ENCODE measurements at places on chromosomes 5 and 9.
A peak's percentile ranks its signal among the peaks of the same experiment; 100 is the strongest.

DNA sequence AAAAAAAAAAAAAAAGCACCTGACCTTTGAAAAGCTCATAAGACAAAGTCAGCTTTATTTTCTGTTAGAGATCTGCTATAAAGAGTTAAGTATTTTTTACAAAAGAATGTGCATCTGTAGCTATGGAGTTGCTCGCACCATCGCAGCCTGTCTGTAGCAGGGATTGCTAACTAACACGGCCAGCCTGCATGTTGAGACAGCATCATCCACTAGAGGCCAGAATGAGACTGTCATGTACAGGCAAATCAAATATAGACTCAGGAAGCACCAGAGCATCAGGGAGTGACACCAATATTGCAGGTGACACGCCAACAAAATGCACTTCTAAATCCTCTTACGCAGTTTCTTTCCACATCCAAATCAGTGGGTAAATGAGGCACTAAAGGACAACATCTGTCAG, 136.3 kb upstream of the RASEF start:
- DNase-seq = peak; percentile 19

DNA sequence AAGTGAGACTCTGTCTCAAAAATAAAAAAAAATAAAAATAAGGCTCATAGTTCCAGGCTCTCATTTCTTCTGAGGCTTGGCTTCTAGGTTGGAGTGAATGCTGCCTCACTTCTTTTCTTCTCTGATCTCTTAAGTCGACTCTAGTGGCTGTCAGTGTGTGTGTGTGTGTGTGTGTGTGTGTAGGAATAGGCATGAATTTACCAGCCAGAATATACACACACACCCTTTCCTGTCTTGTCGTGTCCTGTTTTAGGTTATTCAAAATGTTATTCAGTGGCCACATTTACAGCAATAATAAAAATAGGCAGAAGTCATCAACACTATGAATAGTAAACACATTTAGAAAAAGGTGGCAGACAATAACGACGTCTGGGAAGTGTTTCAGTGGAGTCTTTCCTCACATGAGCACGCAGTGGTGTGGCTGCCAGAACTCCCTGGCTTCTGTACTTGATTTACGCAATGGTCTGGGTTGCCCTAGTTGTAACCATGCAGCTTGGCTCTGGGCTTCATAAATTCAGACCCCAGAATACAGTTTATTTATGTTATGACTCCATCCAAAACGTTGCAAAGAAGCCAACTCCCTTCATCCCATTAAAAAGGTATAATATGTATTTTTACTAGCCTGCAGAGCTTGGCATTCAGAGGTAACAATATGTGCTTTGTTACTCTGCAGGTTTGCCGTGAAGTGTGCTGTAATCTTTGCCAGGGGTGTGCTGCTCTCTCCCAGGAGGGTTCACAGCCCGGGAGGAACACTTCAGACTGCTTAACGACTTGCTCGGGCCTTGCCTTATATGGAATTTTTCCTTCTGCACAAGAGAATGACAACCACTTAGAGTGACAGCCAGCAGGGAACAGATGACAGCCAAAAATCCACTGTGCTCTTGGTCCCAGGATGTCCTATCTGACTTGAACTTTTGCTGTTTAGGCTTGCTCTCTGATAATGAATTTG, 34.4 kb upstream of the PALM2AKAP2 start:
- DNase-seq = no peak

GRCh38 chr9:36461323-36461722, 61.3 kb upstream of the RNF38 start:
- DNase-seq = no peak

- DNase-seq = no peak
These were observed 142.4 kb upstream of the IRX4 start for GRCh38 chr5:2024986-2025721.

GRCh38 chr9:129558551-129559505, 62.1 kb downstream of the C9orf50 start:
- DNase-seq = peak; percentile 46

DNA sequence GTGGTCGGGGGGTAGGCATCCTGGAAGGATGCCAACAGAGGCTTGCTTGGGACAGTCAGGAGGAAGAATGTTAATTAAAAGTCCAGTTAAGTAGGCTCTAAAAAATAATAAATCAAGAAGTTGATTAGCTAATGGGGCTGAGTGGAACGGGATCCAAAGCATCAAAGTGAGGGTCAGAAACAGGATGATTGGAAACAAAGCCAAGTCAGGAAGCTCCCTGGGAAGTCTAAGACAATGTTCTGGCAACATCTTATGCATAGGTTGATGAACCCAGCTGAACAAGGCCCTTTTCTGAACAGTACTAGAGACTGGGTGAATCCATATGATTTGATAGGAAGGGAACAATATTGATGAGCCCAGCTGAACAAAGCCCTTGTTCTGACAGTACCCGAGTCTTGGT, 50.2 kb upstream of the STARD4 start:
- no peak for DNase-seq

DNA sequence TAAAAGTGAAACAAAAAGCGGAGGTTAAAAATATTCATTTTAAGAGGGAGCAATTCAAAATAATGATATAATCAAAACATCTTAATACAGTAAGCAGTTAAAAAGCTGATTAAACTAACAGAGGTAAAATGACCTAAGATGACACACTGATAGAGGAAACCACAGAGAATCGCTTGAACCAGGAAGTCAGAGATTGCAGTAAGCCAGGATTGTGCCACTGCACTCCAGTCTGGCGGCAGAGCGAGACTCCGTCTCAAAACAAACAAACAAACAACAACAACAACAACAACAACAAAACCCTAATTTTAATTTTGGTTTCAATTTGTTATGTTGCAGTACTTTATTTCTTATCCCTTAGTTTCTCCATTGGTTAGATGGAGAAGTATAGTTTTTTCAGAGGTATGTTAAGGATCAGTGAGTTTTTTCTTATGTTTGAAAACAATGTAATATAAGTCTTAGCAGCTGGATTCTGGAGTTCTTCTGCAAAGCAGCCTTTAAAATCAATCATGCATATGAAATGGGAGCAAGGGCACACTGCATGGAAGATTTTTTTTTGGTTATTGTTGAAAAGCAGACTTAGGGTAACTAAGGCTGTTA, 58.5 kb downstream of the MLANA start:
- DNase-seq = peak; percentile 57

All from suppressor macrophage treated with lipopolysaccharide for 1 hour (primary cell).